GDM1 (cell line): ENCODE measurements at places on chromosomes 2 and 18.

GRCh38 chr2:39855856-39856255 is 76.8 kb upstream of the THUMPD2 start:
- DNase-seq = no peak

DNA sequence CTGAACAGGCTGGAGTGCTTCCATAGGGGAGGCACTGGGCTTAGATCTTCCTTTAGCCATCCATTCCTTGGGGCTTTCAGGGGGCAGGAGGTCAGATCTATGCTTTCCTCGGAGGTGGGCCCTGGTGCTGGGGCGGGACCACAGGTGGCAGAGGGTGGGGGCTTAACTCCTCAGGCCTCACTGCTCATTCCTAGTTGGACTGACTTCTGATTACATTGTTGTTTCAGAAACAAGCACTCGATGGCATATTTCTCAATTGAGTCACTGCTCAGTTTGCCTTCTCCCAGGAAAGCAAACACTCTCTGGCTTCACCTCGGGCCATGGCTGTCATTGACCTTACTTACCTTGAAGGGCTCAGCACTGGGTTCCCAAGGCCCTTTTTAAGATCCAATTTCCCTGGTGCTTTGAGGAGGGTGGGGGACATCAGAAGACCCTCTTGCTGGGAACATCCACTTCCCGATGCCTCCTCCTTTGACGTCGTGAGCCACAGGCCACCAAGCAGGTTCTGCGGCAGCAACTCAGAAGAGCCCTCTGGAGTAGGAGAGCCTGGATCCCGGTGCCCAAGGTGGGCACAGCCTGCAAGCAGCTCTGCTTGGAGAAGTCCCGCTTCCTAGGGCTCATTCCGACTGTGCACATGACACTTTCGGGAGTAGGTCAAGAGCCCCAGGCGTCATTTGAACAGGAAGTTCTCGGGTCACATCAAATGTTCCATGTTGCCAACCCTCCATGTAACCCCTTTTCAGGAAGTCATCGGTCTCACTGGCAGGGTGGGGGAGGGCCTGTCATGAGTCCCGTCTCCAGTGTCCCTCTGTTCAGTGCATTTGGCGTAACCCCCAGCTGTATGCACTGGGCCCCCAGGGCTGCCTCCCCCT is 40.6 kb downstream of the SDC1 start:
- DNase-seq = no peak

DNA sequence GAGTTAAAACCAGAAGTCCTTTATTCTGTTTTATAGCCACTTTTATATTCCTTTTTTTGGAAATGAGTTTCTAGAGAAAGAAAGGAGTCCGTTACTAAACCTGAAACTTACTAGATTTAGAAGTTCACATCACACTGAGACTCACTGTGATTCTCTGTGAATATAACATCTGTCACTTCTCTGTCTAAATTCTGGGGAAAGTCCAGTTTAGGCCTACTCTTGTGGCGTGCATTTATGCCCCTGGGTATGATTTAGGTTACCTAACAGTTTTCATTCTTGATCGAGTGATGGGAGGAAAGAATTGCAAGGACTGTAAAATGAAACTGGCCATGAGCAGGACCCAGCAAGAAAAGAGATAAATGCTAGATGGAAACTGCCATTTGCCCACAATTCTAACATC is 449.6 kb downstream of the SPAG16 start:
- DNase-seq = no peak

- no peak for DNase-seq
Measured at GRCh38 chr2:56473524-56473923, 289.7 kb downstream of the CCDC85A start.

DNA sequence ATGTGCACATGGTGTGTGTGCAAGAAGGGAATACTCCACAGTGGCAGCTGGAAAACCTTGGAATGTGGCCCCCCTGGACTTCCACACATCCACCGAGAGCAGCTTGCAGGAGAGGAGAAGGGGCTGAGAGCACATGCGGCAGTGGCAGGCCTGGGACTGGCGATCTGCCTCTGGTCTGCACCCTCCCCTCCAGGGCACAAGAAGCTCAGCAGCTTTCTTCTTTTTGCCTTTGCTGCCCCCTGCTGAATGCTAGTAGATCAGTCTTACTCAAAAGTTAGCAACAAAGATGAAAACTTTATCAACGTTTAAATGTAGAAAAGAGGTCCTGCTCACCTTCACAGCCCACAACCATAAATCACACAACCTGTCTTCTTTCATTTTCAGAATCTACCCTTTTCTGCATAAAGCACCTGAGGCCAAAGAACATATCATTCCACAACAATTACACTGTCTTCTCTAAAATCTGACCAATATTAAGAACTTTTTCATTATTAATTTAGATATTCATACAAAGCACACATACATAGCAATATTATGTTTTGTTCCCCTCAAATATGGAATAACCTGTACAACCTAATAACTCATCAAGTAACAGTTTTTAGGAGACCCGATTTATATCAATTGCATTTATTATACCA is 34.6 kb downstream of the TGFBRAP1 start:
- no peak for DNase-seq

DNA sequence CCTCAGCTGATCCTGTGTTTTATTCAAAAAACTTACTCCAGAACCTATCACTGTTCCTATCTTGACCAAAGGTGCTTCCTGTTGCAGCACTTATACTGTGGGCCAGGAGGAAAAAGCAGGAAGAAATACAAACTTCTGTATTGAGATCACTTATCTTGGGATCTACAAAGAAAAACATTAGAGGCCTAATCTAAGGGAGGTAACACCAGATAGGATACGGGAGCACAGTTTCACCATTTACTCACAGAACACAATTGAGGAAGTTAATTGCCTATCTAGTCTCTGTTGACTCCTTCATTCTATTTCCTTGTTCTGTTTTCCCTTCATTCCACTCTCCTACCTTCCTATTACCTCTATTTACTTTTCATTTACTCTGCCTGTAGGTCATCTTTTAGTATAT is 287.2 kb upstream of the LINC00305 start:
- no peak for DNase-seq

- DNase-seq = peak; percentile 8
Measured at GRCh38 chr18:56702946-56703345, 51.8 kb downstream of the WDR7 start.

DNA sequence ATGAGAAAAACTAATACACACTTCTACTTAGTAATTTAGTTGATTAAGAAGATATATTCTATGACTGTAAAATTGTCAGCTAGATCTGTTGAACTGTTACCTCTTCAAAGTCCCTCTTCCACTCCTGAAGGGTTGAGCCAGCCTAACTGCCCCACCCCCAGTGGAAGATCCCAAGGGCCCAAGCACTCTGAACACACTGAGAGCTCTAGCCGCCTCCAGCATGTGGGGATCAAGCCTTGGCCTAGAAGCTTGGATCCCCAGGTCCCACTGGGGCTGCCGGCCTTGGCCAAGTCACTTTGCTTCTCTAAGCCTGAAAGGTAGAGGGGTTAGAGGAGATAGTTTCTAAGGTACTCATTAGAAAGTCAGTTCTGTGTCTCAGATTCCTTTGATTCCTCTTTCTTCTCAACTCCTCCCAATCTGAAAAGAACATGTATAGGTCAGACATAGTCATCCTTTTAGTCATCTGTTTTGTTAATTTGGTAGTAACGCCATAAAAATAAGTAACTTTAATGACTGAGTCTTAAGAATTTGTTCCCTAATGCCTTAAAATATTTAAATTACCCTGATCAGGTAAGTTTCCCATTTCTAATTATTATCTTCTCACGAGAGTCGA is 5.6 kb downstream of the CPSF3 start:
- DNase-seq = no peak

DNA sequence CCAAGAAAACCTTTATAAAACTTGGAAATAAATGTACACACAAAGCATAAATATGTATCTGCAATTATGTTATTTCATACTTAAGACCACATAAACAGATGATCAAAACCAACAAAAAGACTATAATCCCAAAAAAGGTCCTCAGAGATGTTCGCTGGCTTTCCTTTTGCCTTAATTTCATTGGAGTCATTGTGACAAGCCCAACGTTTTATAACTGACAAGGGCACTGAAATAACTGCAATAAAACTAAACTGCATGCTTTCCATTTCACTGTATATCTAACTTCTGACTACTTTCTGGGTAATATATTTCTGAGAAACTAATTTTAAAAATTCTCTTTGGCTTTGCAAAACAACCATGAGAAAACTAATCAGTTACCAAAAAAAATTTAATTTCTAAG is 56.5 kb downstream of the REV1 start:
- DNase-seq = no peak

- DNase-seq = no peak
Measured at GRCh38 chr2:203407496-203407895, 79.3 kb downstream of the ABI2 start.

- DNase-seq = no peak
Measured at GRCh38 chr2:28233164-28233676, 159.4 kb upstream of the FOSL2 start.

DNA sequence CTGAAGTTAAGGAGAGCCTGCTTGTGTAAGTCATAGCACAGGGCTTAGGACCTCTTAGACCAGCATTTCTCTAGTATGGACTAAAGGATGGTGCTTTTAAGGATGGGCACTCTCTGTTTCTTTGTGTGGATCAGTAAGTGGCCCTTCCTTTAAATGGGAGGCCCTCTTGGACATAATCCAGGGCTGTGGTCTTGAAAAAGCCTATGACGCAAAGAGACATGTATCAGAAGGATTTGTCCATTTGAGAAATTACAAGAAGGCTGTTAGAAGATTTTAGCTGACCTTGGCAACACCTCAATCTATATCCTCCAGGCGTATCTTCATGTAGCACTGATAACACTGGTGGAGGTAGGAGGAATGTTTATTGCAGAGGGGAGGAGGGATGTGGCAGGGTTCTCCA is 79.2 kb downstream of the PRPF40A start:
- DNase-seq = no peak

GRCh38 chr2:203338322-203338721 is 10.1 kb downstream of the ABI2 start:
- DNase-seq = no peak

DNA sequence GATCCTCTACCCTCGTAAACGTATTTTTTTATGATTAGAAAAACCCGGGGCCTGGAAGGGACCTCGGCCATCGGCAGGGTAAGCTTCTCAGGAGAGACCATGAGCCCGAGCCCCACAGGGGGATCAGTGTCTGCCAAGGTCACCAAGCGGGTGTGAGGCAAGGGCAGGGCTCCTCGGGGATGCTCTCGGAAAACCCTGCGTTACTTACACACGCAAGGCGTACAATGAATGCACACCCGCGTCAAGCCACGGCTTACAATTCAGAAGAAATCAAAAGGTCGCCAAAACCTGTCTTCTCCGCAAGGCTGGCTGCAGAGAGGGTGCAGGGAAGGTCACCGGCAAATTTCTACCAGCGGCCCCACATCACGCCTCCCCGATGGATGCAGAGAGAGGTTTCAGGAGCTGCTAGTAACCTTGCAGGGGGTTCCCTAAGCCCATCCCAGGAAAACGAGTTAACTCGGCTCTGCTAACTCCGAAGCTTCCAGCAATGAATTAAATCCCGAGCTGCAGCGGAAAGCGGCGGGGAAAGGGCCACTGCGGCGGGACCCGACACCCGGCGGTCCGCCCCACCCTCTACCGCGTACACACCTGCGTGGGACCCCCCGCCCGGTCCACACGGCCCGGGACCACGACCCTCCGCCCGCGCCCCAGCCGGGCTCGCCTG is 638 bp downstream of the ST3GAL5 start:
- no peak for DNase-seq

GRCh38 chr2:51619961-51620360 is 588.0 kb upstream of the NRXN1 start:
- DNase-seq = no peak

DNA sequence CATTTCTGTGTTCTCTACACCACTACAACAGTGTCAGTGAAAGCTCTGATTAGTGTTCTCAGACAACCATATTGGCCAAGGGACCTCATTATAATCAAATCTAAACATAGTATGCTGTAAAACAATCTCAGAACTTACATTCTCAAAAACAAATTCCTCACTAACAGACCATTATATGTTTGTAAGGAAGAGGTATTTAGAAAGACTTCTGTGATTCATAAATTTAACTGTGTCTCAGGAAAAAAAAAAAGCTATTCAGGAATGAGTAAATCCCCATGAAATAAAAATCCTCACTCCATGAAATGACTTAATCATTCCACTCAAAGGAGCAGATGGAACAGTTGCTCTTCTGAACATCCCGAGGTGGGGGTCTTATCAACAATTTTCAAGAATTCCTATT is 413.0 kb downstream of the CDH2 start:
- no peak for DNase-seq

DNA sequence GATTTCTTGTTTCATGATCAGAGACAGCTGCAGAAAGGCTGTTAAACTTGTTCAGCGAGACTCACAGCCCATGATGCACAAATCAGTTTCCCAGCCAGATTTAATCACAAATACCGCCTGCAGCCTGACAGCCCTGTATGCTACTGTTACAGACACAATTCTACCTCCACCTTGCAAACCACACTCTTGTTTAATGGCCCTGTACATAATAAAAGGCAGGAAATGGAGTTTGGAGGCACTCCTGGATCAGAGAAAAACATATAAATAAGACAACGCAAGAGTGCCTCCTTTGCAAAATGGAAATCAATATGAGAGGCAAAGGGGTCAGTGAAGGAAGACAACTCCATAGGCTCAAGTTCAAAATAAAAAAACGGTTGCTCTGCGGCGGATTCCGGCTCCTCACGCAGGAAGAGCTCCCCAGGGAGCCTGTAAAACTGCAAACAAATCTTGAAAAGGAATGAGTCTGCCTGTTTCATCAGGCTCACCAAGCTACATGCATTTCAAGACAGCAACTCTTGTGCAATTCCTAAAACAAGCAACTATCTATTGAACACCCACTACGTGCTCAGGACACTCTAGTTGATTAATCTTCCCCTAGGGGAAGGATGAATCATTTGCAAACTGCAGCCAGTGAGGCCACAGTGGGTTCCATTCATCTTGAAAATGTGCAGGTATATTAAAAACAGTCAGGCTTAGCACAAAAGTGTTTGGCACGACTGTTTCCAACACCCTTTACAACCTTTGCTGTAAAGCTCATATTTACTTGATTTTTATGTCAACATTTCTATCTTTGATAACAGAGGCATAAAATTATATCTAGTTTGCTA is 37.5 kb downstream of the TBC1D8 start:
- no peak for DNase-seq

DNA sequence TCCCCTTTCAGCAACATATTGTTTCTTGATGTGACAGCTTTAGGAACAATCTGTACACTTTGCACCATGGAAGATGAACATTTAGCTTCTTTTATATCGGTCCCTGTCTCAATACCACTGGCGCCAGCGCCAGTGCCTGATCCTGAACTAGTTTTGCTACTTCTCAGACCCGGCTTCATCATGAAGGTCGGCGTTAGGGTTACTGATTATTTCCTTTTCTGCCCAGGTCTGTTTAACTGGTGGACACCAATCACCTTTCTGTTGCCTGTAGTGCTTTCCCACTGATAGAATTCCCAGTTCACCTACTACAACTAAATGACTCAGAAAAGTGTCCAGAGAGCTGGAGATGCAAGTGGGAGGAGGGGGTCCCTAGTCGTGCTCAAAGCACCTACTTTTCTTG is 99.5 kb downstream of the MYCN start:
- no peak for DNase-seq

DNA sequence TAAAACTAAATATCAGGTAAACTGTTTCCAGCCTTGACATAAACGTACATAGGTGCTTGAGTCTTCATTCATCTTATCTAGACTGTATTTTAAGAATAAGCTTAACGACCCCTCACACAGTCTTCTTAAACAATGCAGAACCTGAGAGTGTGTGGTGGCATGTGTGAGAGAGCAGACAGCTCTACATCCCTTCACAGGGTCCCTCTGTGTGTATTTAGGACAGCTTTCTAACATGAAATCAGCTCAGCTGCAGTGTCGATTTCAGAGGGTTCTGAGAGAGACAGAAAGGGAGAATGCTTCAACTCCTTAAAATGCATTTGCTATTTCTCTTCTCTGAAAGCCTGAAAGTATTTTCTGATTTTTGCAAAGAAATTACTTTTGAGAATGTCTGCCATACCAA is 185.2 kb downstream of the GRB14 start:
- DNase-seq = no peak
